Natural killer cell (primary cell): ENCODE measurements at places on chromosomes 7 and 10.

DNA sequence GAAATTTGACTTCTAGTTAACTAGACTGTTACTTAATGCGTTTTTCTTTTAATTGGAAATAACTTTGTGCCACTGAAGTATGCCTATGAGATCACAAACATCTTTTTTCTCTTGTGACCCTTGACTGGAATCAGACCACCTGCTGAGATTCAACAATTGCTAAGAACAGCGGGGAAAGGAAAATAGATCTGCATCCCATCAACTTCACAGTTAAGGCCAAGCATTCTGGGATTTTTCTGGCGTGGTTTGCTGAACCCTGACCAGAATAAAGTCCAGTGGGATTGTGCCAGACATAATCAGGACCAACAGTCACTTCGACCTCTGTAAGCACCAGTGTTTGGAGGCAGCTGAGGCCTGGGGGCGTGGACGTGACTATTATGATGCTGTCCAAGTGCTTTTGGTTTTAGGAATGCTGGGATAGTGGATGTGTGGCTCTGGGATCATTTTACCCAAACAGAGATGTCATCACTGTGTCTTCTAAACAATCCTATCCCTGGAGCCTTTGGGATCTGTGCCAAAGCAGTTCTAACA, 373.3 kb upstream of the PRKCQ start:
- H3K27me3 ChIP-seq, result no peaks in the 10 kb centered on the region
- no peak overlapping the region for H3K4me3 ChIP-seq
- no peak overlapping the region for H3K27ac ChIP-seq

- H3K27ac ChIP-seq, result no peak overlapping the region
- no peaks in the 10 kb centered on the region for H3K4me1 ChIP-seq
- no peaks in the 10 kb centered on the region for H3K36me3 ChIP-seq
- H3K27me3 ChIP-seq, result no peaks in the 10 kb centered on the region
- H3K4me3 ChIP-seq, result no peak overlapping the region
- no peak for DNase-seq
Observed at GRCh38 chr10:37801557-37801956, 55.9 kb downstream of the ZNF248 start.

DNA sequence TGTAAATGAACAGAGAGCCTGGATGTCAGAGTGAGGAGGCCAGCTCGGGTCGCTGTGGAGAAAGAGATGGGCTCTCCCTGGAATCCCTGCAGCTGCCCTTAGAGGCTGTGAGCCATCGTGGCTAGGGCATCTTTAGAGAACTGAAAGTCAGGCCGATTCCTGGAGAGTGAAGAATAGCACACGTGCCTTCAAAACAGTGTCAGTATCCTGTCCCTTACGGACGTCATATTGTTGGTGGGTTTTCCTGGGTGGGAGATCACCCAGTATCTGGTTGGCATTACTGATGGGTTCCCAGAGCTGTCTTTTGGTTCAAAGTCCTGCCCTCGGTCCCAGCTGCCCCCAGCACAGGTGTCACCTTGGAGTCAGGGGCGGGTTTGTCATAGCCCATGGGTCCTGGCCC, 25.3 kb downstream of the IKZF1 start:
- peaks cover 60% of the 10 kb centered on the region for H3K36me3 ChIP-seq
- peak; percentile 66 for DNase-seq
- peaks cover 59% of the 10 kb centered on the region for H3K4me1 ChIP-seq
- peak overlapping the region; percentile 91 for H3K27ac ChIP-seq

GRCh38 chr7:146788008-146788407, 671.4 kb downstream of the CNTNAP2 start:
- H3K4me1 ChIP-seq, result no peaks in the 10 kb centered on the region
- H3K27me3 ChIP-seq, result no peaks in the 10 kb centered on the region
- no peak for DNase-seq
- no peak overlapping the region for H3K4me3 ChIP-seq
- no peaks in the 10 kb centered on the region for H3K36me3 ChIP-seq
- no peak overlapping the region for H3K27ac ChIP-seq

GRCh38 chr10:78770167-78771090, 298.3 kb upstream of the ZMIZ1 start:
- no peak for DNase-seq
- H3K27me3 ChIP-seq, result no peaks in the 10 kb centered on the region
- no peaks in the 10 kb centered on the region for H3K4me1 ChIP-seq

DNA sequence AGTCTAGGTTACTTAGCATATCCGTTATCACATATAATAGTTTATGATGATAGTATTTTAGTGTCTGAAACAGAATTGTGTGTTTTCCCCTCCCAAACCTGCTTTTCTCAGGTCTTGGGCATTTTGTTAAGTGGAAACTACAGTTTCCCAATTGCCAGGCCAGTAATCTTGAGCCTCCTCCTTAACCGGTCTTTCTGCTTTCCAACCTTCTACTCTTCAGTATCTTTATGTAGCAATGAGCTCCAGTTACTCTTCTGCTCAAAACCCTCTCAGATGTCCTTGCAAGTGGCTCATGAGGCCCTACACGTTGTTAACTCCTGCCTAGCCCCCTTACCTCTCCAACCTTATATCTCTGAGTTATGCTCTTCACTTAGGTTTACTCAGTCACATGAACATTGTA, 22.0 kb downstream of the WAC start:
- H3K4me3 ChIP-seq, result no peak overlapping the region
- H3K27me3 ChIP-seq, result no peaks in the 10 kb centered on the region
- DNase-seq, result no peak
- no peak overlapping the region for H3K27ac ChIP-seq

GRCh38 chr10:115141254-115141653, 48.1 kb downstream of the ATRNL1 start:
- no peak overlapping the region for H3K27ac ChIP-seq
- no peak for DNase-seq
- H3K4me1 ChIP-seq, result no peaks in the 10 kb centered on the region
- H3K27me3 ChIP-seq, result no peaks in the 10 kb centered on the region
- H3K36me3 ChIP-seq, result no peaks in the 10 kb centered on the region
- H3K4me3 ChIP-seq, result no peak overlapping the region

GRCh38 chr7:127413962-127414361, 21.5 kb upstream of the ZNF800 start:
- peak overlapping the region; percentile 93 for H3K27ac ChIP-seq
- H3K4me3 ChIP-seq, result no peak overlapping the region
- no peaks in the 10 kb centered on the region for H3K36me3 ChIP-seq
- H3K27me3 ChIP-seq, result no peaks in the 10 kb centered on the region
- peaks cover 34% of the 10 kb centered on the region for H3K4me1 ChIP-seq

- H3K4me1 ChIP-seq, result no peaks in the 10 kb centered on the region
- no peak for DNase-seq
- no peak overlapping the region for H3K27ac ChIP-seq
- H3K4me3 ChIP-seq, result no peak overlapping the region
Observed at GRCh38 chr10:36251068-36251467, 609.0 kb upstream of the FZD8 start.

DNA sequence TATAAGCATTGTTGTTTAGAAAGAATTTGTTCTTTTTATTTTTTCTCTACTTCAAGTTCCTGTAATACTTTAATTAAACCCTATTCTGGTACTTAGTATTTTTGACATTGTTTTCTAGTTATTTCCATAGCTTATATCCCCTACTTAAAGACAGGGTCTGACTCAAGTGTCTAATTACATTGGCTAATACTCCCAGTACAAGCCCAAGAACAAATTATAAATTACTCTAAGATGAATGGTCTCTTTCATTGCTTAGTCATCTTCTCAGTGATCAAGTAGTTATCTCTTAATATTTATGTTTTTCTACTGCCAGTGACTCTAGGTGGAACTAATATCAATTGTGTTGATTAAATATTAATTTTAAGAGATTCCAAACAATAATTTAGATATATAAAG, 21.6 kb downstream of the AHR start:
- no peak overlapping the region for H3K27ac ChIP-seq
- DNase-seq, result no peak
- H3K27me3 ChIP-seq, result no peaks in the 10 kb centered on the region
- peaks cover 9% of the 10 kb centered on the region for H3K36me3 ChIP-seq

DNA sequence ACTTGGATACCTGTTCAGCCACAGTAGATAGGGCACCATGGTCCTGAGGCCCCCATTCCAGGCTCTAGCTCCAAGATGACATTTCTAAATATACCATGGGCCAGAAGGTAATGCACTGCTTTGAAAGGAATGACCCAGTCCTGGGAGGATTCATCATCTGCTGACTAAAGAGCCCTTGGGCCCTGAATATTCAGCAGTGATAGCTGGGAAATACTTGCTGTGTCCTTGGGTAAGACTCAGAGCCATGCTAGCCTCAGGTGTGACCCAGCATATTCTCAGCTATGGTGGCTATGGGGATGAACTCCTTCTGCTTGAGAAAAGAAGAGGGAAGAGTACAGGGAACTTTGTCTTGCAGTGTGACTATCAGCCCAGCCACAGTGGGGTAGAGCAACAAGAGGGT, 21.3 kb upstream of the AGR2 start:
- no peak for DNase-seq
- H3K27me3 ChIP-seq, result no peaks in the 10 kb centered on the region
- no peaks in the 10 kb centered on the region for H3K4me1 ChIP-seq
- no peaks in the 10 kb centered on the region for H3K36me3 ChIP-seq
- no peak overlapping the region for H3K4me3 ChIP-seq
